ENCODE measurements at places on chromosomes 16 and 17.

DNA sequence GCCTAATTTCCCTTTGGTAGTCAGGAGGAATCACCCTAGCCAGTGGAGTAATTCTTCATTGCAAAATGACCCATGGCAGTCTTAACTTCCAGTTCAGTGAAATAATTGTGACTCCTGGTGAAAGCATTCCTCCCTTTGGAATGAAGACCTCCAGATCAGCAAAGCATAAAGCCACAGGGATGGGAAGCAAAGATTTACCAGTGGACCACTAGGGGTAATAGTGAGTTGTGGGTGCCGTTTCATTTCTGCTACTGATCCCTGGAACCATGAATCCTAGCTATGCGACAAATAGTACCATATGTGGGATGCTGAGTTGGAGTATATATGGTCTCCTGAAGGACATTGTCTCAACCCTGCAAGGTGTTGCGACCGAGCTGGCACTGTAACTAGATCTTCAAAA is 13.7 kb downstream of the DYNLL2 start:
- ATAC-seq = no peak

- ATAC-seq = no peak
Observed at GRCh38 chr17:35404360-35404759, 27.9 kb downstream of the SLFN12 start.

DNA sequence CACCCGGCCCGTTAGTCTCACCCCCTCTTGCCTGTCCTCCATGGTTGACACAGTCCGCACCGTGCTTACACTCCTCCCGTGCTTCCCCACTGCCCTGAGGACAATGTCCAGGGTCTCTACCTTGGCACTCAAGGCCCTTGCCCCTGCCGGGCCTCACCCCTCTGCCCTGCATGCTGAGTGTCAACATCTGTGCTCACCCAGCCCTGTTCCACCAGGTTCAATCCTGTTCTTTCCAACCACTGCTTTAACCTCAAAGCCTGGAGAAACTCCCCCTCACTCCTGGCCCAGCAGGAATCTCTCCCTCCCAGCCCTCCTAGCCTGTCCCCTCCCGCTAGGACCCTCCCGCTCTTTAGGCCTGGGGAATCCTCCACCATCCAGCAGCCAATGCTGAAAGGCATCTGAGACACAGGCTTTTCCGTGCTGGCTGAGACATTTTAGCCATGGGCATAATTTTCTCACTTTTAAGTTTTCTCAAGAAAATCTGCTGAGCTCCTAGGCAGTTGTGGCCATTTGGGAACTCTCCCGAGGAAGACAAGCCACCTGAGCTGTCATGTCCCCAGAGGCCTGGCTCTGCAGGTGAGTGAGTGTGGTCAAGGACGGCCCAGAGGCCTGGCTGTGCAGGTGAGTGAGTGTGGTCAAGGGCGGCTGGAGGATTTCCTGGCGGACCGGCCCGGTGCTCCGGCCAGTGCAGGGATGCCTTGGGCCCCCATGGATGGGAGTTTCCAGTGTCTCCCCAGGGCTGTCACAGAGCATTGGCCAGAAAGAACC is 10.8 kb upstream of the P2RX1 start:
- ATAC-seq = no peak

DNA sequence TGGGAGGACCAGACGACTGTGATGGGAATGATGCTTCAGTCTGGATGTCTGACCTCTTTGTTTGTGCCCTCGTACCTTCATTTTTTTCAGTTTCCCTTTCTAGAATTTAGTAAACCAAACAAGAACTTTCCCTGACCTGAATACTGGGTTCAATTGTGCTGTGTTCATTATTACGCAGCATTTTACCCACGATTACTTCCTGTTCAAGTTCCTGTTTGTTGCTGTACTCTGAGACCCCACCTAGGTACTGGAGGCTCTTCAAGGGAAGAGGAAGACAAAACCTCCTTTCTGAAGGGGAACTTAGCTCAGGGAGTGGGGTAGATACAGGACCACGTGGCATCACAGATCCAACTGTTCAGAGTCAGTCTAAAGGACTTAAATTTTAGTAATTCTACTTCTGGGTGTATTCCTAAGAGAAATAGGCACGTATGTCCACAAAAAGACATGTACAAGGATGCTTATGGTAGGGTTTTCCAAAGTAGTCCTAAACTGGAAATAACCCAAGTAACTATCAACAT is 9.2 kb upstream of the PRKCB start:
- peak; percentile 91 for ATAC-seq

DNA sequence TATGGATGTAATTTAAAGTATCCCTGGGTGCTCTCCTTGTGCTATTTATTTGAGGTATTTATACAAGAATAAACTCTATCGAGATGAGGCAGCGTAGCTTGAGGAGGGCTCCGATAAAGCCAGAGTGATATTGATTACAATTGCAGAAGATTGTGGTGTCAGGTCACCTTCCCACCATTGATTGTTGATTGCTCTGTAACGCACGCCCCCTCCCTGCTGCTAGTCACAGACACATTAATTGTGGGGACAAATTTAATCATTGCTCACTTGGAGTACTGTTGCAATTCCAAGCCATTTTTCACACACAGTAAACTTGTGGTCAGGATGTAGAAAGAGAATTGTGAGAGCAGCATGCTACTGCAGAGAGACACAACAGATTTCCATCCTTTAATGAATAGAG is 75.4 kb downstream of the IRX3 start:
- ATAC-seq = no peak

DNA sequence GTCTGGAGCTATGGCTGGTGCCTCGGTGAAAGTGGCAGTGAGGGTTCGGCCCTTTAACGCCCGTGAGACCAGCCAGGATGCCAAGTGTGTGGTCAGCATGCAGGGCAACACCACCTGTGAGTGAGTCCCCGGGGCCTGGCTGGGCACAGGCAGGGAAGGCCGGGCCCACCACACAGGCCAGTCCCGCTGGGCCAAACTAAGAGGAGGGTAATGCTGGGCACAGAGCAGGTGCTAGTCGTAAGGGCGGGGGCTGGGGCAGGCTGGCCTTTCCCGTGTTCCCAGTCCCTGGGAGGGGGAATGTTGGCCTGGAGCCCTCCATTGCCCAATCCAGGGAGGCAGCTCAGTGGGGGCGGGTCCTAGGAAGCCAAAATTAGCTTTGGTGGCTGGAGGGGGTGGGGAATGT is 2.5 kb downstream of the KIF1C start:
- ATAC-seq = no peak

DNA sequence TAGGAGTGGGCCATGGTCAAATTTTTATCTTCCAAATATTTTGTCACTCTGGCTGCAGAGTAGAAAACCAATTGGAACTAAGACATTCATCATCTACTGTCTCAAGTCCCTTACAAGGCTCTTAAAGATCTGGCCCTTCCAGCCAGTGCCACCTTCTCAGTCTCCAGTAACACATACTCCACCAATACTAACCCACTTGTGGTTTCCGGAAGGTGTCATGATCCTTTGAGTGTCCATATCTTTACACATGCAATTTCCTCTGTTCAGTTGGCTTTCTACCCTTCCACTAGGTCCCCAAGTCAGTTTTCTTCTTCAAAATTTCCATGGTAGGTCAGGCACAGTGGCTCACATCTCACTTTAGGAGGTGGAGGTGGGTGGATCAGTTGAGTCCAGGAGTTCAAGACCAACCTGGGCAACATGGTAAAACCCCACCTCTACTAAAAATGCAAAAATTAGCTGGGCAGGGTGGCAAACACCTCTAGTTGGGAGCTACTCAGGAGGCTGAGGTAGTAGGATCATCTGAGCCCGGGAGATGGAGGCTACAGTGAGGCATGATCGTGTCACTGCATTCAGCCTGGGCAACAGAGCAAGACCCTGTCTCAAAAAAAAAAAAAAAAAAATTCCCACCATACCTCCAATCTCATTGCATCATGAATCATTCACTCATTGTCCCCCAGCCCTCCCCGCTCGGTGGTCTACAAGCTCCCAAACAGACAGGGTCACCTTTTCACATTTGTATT is 6.0 kb upstream of the GRB2 start:
- no peak for ATAC-seq

GRCh38 chr16:23072769-23073549 is 76.3 kb downstream of the USP31 start:
- ATAC-seq = no peak

DNA sequence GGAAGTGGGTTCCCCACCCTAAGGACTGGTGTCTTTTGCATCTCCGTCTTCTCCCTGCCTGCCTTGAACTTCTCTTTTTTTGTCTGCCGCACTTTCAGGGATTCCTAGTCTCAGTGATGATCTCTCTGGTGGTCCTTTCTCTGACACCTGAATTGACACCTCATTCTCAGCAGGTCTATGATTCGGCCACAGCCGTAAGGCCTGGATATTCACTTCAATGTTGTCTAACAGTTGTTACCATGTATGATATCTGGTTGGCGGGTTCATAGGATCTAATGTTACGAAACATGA is 25.1 kb upstream of the SLC47A1 start:
- no peak for ATAC-seq

DNA sequence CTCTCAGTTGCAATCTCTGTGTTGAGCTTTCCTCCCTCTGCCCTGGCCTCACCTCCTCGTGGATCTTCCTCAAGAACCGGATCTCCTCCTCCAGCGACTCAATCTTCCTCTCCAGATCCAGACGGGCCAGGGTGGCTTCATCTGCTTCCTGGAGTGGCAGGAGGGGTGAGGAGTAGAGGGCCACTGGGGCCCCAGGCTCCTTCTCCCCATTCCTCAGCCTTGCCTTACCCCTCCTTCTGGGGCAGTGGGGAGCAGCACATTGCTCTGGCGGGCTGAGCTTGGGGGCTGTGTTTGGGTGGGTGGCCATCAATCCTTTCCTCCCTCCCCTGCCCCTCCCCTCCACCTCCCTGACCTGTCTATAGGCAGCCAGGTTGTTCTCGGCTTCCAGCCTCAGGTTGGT is 1.6 kb downstream of the GFAP start:
- ATAC-seq = no peak

DNA sequence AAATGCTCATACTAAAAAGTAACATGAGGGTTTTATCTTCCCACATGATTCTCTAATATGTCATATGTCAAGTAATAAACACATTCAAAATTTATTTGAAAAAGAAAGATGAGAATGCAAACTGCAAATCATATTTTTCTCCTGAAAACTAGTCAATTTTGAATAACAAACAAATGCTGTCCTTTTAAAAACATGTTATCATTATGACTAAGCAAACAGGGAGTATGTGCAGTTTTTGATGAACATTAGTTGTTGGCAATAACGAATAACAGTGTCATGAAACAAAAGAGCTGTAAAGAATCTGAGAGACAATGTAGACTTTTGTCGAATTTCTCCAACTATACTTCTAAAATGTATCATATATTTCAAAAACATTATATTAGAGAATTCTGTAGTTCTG is 34.8 kb downstream of the RPGRIP1L start:
- ATAC-seq = no peak

- no peak for ATAC-seq
Observed at GRCh38 chr16:15607700-15608396, 35.1 kb downstream of the MARF1 start.

GRCh38 chr17:80605326-80606066 is 60.9 kb downstream of the RPTOR start:
- ATAC-seq = peak; percentile 99

GRCh38 chr16:81494434-81494806 is 49.8 kb downstream of the CMIP start:
- ATAC-seq = no peak

DNA sequence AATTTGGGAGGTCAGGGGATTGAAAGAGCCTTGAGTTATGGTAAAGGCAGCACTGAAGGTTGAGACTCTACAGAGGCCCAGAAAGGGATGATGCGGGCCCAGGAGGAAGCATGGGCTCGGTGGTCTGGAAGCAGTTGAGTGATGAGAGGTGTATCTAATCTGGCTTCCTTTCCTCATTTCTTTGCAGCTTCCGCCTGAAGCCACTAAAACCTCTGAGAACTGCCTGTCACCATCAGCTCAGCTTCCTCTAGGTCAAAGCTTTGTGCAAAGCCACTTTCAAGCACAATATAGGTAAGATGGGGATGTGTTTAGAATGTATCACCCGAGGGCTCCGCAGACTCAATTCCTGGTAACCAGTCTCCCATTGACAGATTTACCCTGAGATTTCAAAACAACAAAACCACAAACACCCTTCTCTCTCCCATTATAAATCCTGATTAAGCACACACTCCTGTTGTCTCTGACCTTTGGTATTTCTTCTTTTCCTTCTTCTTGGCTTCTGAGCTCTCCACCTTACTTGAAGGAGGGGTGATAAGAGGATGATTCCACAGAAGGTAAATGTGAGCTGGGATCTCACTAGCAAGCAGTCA is 21.2 kb downstream of the USP43 start:
- ATAC-seq = no peak

GRCh38 chr17:55806745-55807495 is 56.1 kb downstream of the PCTP start:
- no peak for ATAC-seq

Measured in stimulated activated memory B cell treated with anti-CD40 and anti-IgM and Interleukin-4, amounts not matched to agents 10 μg/mL and 1 μg/mL and 100 μg/mL, for 72 hours (primary cell).